PC-3 (cell line): ENCODE measurements at places on chromosomes 12 and 14.
A peak's percentile ranks its signal among the peaks of the same experiment; 100 is the strongest.

- DNase-seq, result peak; percentile 84
These were observed 43.9 kb downstream of the IL31 start for GRCh38 chr12:122130150-122130549.

- DNase-seq, result no peak
These were observed 51.9 kb upstream of the KRR1 start for GRCh38 chr12:75563351-75563750.

DNA sequence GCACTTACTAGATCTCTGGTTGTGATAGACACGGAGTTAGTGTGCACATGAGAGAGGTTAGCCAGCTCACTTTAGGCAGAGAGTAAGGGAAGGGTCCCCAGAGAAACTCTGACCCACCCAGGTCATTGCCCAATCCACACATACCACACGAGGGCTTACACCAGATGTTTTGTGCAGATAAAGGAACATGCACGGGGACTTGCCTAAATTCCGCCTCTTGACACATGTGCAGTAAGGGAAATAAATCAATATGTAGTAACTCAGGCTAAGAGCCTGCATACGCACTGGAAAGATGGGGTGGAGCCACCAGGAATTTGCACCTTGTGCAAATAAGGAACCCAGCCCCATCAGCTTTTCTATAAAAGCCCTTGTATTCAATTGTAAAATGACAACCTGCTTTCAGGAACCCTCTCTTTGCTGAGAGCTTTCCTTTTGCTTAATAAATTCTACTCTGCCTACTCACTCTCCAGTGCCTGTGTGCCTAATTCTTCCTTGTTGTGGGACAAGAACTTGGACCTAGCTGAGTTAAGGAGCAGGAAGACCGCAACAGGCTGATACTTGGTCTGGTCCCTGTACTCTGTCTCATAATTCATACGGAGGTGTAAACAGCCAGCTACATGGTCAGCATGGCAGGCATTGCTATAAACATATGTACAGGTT lies 120.2 kb downstream of the EMP1 start:
- DNase-seq, result no peak

DNA sequence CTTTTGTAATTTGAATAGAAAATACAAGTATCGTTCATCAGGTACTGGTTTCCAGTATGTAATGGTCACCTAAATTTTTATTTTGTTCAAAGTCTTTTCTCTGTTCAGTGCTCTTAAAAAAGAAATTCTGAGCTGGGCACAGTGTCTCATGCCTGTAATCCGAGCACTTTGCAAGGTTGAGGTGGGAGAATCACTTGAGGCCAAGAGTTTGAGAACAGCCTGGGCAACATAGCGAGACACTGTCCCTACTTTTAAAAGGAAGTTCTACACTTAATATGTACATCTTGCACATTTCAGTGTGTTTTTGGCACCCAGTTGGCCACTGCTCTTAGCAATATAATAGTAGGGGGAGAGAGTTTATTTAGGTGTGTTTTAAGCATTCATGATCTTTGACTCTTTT lies 27.9 kb downstream of the PCNX1 start:
- no peak for DNase-seq

- DNase-seq, result no peak
These were observed 131.8 kb downstream of the KITLG start for GRCh38 chr12:88448337-88448915.

GRCh38 chr12:86826051-86826450 lies 569.9 kb upstream of the MGAT4C start:
- no peak for DNase-seq

GRCh38 chr14:101963052-101963451 lies 1.3 kb upstream of the DYNC1H1 start:
- no peak for DNase-seq

DNA sequence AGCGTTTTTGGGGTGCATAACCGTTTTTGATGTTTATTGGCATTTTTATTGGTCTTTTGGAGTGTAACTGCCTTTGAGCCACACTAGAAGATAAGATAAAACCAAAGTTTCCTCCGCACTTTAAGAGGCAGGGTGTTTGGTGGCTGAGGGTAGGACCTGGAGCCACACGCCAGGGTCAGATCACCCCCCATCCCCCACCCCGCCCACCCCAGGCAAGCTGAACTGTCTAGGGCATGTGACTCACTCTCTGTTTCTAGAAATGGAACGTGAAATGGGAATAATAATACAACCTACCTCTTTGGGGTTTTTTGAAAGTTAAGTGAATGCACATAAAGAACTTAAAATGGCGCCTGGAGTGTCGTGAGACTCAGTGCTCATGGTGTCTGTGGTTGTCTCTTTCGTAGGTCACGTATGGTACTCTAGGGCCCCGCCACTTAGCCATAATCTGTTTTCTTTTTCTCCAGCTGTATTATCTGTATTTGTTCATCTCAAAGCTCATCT lies 56.0 kb downstream of the PPP2R5C start:
- DNase-seq, result no peak

DNA sequence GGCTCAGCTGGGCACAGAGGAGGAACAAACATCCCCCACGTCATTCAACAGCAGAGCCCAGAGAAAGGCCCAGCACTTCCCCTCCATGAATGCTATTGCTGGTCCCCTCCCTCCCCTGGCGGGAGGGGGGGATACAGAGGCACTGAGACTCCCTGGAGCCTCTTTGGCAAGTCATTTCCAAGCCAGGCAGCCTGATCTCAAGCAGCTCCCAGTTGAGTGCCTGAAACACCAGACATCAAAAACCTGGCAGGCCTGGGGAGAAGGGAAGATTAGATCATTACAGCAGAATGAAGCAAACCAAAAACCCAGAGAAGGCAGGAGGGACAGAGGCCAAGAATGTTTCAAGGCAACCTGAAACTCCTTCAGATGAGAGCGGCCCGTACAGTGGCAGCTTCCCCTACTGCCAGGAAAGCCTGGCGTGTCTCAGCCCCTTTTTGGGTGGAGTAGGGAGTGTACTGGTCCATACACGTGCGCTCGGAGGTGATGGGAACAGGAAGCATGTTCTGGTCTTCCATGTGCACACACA lies 92.1 kb downstream of the LRRC74A start:
- DNase-seq, result no peak

DNA sequence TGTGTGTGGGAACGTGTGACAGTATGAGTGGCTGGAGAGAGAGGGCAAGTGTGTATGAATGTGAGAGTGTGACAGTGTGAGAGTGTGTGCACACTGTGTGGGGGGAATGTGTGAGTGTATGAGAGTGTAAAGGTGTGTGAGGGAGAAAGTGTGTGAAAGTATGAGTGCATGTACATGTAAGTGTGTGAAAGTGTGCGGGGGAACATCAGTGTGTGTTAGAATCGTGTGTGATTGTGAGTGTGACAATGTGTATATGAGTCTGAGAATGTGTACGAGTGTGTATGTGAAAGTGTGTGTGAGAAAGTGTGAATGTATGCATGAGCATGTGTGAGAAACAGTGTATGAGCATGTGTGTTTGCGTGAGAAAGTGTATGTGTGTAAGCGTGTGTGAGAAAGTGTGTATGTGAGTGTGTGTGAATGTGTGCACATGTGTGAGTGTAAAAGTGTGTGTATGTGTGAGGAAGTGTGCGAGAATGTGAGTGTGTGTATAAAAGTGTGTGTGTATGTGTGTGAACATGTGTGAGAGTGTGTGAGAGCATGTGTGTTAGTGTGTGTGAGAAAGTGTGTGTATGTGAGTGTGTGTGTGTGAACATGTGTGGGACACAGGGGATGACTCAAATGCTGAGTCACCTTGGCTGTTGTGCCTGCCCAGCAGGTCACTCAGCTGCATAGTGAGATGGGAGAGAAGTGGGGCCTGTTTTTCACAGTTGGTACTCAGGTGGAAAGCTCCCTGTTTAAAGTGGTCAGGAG lies 220.5 kb upstream of the TBX3 start:
- DNase-seq, result peak; percentile 81

DNA sequence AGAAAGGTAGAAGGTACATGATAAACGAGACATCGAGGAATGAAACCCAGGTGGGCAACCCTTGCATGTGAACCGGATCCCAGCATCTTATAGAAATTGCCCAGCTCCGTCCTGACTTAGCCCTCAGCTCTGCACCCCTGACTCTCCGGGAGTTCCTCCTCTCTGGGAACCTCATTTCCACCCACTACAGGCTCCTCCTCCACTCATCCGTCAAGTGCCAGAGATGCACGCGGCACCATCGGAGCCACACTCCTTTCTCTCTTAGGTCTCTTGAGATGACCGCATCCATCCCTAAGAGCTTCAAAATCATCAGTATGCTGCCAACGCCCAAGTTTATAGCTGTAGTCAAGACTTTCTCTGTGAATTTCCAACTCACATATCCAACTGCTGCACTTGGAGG lies 84.7 kb downstream of the TTC7B start:
- no peak for DNase-seq

- DNase-seq, result no peak
These were observed 55.1 kb downstream of the SERPINA10 start for GRCh38 chr14:94237983-94238382.
